Stimulated activated CD4-positive, alpha-beta T cell treated with anti-CD3 and anti-CD28 coated beads, TNF-alpha, amount 100 ng/mL, for 24 hours (primary cell): ENCODE measurements at places on chromosomes 5 and 9.

DNA sequence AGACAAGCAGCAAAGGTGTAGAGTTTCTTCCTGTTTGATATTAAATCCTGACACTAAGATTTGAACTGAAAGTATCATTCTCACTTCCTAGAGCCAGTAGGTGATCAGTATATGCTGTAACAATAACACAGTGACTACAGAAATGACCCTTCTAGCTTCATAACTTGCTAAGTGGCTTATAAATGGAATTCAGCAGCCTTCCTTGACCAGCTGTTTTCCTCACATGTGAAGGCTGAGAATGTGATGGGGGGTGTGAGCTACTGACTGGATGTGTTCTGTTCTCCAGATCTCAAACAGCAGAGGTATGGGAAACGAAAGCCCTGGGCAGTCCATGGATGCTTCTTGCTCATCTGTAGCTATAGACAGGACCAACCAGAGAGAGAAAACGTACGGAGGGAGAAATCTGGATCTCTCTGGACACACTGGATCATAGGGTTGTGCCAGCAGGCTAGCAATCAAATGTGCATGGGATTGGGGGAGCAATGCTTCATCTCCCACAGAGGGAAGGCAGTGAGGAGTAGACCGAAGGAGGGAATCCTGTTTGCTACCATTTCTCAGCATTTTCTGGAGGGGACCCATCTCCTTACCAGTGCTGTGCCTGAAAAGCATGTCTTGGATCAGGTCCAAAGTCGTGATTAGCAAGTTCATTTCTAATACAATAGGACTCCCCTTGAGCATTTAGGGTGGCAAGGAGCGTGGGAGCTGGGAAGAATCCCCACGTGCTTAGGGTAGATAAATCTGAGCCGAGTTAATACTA is 39.4 kb downstream of the TNFAIP8 start:
- DNase-seq = no peak

DNA sequence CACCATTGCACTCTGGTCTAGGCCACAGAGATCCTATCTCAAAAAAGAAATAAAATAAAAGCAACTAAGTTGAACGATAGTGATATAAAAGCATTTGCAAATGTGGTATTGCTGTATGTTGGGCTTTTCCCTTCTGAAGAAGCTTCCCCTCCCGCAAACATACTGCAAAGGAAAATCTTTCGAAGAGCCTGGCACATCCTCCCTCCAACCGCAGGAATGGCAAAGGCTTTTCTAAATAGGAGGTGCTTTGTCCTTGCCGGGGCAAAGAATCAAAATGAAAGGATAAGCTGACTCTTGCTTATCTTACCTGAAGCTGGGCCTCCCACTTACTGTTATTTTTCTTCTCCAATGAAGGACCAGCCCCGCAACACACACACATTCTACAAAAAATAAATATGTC is 45.8 kb downstream of the SERINC5 start:
- no peak for DNase-seq

GRCh38 chr9:10614196-10614800 is 1.5 kb upstream of the PTPRD start:
- DNase-seq = no peak

DNA sequence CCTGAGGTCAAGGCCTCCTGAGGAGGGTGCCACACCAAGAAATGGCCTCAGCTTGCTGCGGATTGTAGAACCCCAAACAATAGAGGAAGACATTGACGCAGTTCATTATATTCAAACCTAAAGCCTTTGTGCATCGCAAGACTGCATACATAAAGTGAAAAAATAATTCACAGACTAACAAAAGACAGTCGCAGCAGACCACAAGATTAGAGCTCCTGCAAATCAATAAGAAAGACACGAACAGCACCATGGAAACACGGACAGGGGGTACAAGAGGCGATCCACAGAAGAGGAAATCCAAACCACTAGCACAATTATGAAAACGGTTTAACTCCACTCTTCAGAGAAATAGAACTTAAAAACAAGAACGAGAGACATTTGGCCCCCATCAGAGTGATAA is 10.0 kb upstream of the TCOF1 start:
- no peak for DNase-seq

DNA sequence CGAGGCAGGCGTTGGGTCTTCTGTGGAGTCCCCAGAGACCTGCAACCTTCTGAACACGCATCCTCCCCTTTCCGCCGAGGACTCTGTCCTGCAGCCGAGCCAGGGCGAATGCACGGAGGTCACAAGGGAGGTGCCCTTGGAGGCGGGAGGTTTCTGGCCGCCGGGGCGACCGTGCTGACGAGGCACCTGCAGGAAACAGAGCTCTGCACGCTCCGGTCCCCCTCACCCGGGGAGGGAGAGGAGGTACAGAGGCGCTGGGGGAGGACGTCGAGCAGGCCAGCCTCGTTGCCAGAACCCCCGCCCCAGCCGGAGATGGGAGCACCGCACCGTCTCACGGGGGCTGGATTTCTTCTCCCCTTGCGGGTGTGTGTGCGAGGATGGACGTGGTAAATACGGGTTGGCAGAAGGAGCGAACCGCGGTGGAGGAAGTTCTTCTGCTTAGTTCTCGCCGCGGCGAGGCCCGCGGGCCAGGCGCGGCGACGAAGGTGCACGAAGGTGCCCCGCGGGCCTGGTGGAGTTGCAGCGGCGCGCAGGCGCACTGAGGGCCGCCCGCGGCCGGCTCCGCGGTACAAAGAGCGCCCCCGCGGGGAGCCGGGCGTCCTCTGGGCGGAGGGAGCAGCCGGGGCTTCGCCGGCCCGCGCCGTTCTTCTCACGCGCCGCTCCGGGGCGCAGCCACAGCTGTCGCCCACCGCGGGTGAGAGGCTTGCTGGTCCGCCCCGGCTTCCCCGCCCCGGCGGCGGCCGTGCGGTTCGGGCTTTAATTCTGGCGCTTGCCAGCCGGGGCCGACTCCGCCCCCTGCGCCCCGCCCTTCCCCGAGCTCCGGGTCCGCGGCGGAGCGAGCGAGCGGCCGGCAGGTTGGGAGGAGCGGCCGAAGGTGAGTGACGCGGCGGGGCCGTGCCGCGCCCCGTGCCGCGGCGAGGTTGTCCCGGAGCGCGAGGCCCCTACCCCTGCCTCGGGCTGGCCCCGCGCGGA is 289.5 kb downstream of the DOCK8 start:
- DNase-seq = peak; percentile 68

DNA sequence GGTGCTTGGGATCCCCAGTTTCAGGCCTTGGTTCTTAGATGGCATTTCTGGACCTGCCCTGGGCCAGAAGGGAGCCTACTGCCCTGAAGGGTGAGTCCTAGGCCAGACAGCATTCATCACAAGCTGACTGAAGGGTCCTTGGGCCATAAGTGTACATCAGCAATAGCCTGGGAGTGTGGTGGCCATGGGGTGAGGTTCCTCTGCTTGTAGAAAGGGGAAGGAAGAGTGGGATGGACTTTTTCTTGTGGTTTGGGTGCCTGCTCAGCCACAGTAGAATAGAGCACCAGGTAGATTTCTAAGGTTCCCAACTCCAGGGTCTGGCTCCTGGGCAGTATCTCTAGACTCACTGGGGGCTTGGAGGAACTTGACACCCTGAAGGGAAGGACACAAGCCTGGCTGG is 95.2 kb upstream of the PHF24 start:
- DNase-seq = no peak
